ENCODE measurements at places on chromosomes 4 and X. TPM values are rescaled to one million over a fixed set of nuclear protein-coding genes. Genes with fewer than 3 reads are reported as not detected.

- no peak for DNase-seq
Observed at GRCh38 chrX:39690541-39691415, 407.0 kb downstream of the BCOR start.

GRCh38 chr4:28835501-28835900 lies 1884.7 kb upstream of the PCDH7 start:
- no peak for DNase-seq

DNA sequence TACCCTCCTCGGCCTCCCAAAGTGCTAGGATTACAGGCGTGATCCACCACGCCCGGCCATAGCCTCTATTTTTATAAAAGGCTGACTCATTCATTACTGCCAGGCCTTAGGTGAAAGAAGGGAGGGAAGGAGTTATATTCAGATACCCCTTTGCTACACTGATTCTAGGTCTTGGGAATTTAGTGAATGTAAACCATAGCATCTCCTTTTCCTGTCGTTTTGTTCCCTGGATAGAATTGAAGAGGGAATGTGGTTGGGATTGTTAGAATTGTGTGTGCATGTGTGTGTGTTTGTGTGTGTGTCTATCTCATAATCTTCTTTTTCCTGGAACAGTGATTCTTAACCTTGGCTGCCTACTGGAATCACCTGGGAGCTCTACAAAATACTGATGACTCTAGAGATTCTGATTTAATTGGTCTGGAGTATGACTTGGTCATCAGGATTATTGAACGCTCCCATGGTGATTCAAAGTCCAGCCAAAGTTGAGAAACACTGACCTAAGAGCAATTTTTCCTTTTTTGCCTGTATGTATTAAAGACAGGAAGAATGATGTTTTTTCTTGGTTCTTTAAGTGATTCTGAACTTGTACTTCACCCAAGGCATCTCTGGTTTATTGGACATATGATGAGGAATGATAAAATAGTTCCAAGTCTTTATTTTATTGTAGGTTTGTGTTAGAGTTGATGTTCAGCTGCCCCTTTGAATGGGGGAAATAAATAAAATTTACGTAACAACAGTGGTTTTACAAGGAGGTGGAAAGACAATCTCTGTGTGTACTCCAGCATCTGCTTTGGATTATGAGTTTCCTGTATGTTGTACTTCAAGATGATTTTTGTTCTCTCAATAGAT lies 37.0 kb downstream of the NAP1L5 start:
- no peak for DNase-seq

DNA sequence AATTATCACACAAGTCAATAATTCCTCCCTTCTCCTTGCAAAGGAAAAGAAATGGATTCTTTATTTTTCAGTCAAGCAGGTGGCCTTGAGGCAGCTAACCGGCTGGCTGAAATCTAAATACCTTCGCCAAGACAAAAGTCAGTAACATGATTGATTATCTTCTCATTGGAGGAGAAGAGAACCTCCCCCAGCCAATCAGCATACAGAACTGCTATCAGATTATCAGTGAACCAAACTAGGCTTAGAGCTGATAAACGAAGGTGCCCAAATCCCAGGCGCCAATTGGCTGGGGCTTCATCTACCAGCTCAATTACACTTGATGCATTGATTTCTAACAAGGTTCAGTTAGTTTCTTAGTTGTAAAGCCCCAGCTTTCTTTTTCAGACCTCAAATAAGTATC lies 152.4 kb upstream of the NOCT start:
- DNase-seq, result no peak

DNA sequence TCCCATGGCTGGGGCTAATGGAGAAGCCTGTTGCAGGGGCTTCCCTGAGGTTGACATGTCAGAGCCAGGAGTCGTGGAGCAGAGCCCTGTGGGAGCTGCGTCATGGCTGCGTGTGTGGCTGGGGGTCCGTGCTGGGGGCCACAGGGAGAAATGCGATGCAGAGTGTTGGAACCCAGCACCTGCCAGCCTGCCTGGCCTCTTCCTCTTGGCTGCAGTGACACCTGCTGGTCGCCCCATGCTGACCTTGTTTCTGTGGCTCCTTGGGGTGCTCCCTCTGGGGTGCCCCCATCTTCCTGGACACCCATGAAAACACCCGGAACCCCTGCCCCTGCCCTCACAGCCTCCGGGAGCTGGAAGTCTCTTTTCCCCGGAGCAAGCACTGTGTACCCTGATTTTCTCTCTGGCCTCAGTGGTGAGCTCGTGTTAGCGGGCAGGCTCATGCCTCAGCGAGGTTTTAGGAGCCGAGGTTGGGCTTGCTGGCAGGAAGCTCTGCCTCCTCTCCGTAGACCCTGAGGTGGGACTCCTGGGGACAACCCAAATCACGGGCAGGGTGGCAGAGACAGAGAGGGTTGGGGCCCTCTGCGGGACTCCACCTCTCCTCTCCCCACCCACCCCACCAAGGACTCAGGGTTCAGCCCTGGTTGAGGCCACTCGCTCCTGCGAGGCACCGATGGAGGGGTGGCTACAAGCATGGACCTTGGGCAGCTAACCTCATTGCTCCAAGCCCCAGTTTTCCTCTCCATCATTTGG lies 103.7 kb downstream of the SORCS2 start:
- no peak for DNase-seq

DNA sequence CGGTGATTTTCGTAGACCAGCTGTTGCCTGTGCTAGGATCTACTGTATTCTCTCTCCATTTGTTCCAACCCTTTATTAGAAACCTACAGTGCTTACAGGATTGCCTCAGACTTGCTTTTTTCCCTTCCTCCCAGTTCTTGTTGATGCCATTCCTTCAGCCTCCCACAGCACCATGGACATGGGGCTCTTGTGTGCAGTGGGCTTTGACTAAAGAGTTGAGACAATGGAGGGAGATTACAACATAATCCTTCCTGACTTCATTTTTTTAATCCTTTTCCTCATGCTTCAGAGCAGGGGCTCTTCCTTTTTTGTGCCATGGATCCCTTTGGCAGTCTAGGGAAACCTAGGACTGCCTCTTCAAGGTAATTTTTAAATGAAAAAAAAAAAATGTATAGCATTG lies 92.1 kb downstream of the BMPR1B start:
- no peak for DNase-seq

The SMPX gene
- polyA plus RNA-seq, result 0.41 TPM

The CSN1S1 gene
- polyA plus RNA-seq, result not detected

The IL15 gene
- polyA plus RNA-seq, result not detected

All from brain (organoid and tissue), 16 donors.